ENCODE measurements at places on chromosomes 11 and 22.

DNA sequence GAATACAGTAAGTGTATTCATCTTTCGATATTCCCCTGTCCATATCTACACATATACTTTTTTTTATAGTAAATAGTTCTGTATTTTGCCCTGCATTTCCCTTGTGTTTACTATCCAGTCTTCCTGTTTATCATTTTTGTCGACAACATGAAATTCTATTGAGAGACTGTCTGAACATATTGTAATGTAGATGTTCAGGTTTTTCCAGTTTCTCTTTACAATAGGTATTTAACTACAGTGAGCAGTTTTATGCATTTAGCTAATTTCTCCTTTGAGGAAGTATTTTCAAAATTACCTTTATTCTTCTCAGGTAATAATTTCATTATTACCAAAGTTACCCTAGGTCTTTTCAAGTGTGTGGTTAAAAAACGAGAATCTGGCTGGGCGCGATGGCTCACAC, 16.7 kb downstream of the PIK3IP1 start:
- H3K4me1 ChIP-seq: peaks cover 42% of the 10 kb centered on the region
- DNase-seq: no peak
- H3K27me3 ChIP-seq: no peaks in the 10 kb centered on the region
- H3K27ac ChIP-seq: peak overlapping the region; percentile 5

GRCh38 chr11:132744771-132745170, 787.5 kb downstream of the OPCML start:
- no peak overlapping the region for H3K27ac ChIP-seq
- H3K4me3 ChIP-seq: no peak overlapping the region
- no peaks in the 10 kb centered on the region for H3K4me1 ChIP-seq
- H3K36me3 ChIP-seq: no peaks in the 10 kb centered on the region

GRCh38 chr22:17501679-17502285, 61.5 kb upstream of the SLC25A18 start:
- H3K27ac ChIP-seq: no peak overlapping the region
- peak; percentile 23 for DNase-seq
- H3K27me3 ChIP-seq: peaks cover 3% of the 10 kb centered on the region

GRCh38 chr11:61834278-61835048, 6.4 kb downstream of the FADS2 start:
- H3K36me3 ChIP-seq: peaks cover 25% of the 10 kb centered on the region
- H3K27ac ChIP-seq: peak overlapping the region; percentile 96
- peak; percentile 72 for DNase-seq

DNA sequence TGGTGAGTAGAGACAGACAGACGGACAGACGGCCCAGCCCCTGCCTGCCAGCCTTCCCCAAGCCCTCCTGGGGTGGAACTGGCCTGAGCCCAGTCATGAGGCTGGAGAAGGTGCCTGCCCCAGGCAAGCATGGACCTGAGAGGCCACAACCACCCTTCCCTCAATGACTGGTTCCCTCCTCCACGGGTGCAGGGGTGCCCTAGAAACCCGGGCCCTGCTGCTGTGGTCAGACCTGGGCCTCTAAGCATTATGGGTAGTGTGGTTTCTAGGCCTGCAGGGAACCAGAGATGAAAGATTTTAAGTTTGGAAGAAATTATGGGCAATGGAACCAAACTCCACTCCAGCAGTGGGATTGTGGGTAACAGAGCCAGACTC, 13.5 kb downstream of the RHBDD3 start:
- no peaks in the 10 kb centered on the region for H3K27me3 ChIP-seq
- H3K36me3 ChIP-seq: no peaks in the 10 kb centered on the region
- no peak for DNase-seq
- no peak overlapping the region for H3K4me3 ChIP-seq

GRCh38 chr22:41699264-41700107, at the start of gene MEI1:
TSS of gene MEI1 (plus strand) at chr22:41699503. CDS start at chr22:41699539, 36 bp downstream.
- H3K4me3 ChIP-seq: peak within 1 kb of the TSS; percentile 70
- no peaks in the 10 kb centered on the region for H3K36me3 ChIP-seq
- peaks cover 13% of the 10 kb centered on the region for H3K4me1 ChIP-seq
- H3K27me3 ChIP-seq: peaks cover 8% of the 10 kb centered on the region
- peak; percentile 84 for DNase-seq

DNA sequence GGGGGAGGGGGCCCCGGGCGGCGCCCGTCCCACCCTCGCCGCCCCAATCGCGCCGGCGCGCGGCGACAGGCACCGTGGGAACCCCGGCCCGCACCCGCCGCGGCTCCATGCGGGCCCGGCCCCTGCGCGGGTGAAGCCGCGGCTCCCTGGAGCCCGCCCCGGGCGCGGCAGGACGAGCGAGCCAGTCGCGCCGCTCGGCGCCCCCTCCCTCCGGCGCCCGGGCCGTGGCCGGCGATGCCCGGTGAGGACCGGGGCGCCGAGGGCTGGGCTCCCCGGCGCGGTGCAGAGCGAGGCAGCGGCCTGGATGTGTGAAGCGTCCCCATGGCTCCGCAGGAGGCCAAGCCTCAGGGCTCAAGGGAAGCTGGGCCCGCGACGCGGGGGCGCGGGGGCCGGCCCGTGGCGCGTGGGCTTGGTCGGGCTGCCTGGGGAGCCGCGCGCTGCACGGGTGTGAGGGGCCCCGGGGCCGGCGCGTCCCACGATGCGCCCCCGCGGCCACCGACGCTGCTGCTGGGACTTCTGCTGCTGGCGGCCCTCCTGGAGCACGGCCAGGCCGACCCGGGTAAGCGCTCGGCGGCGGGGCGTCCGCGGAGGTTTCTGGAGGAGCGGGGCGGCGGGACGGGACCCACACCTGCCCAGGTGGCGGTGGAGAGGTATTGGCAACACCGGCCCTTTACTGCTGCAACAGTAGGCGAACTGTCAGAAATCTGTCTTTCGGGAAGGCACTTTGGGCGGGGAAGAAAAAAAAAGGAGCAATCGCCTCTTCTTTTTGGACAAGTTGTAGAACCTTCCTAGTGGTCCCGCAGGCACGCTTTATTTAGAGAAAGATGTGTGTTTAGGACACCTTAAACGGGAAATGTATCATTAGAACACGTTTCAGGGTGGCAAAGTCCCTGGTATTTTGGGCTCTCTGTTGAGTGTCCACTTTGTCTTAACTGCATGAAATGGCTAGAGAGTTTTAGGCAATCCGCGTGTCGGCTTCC, 119.4 kb downstream of the HIPK3 start:
- peaks cover 41% of the 10 kb centered on the region for H3K27me3 ChIP-seq
- DNase-seq: no peak
- no peak overlapping the region for H3K27ac ChIP-seq
- no peaks in the 10 kb centered on the region for H3K4me1 ChIP-seq
- H3K36me3 ChIP-seq: no peaks in the 10 kb centered on the region

GRCh38 chr11:85826116-85826855, 15.3 kb upstream of the SYTL2 start:
- peak overlapping the region; percentile 1 for H3K4me3 ChIP-seq
- H3K27me3 ChIP-seq: no peaks in the 10 kb centered on the region
- H3K4me1 ChIP-seq: peaks cover 74% of the 10 kb centered on the region
- DNase-seq: no peak
- peaks cover 7% of the 10 kb centered on the region for H3K36me3 ChIP-seq

- peaks cover 13% of the 10 kb centered on the region for H3K4me1 ChIP-seq
- no peak overlapping the region for H3K4me3 ChIP-seq
- peaks cover 20% of the 10 kb centered on the region for H3K36me3 ChIP-seq
- no peak overlapping the region for H3K27ac ChIP-seq
- H3K27me3 ChIP-seq: peaks cover 7% of the 10 kb centered on the region
- no peak for DNase-seq
Observed at GRCh38 chr11:64726867-64727530, 4.0 kb upstream of the NRXN2 start.

GRCh38 chr22:19943082-19944026, 1.7 kb upstream of the TXNRD2 start:
- peaks cover 1% of the 10 kb centered on the region for H3K27me3 ChIP-seq
- H3K4me1 ChIP-seq: peaks cover 36% of the 10 kb centered on the region
- H3K36me3 ChIP-seq: peaks cover 7% of the 10 kb centered on the region
- peak overlapping the region; percentile 93 for H3K27ac ChIP-seq

GRCh38 chr11:92762121-92762540, 207.3 kb upstream of the MTNR1B start:
- no peak for DNase-seq
- H3K4me3 ChIP-seq: no peak overlapping the region
- H3K27me3 ChIP-seq: peaks cover 2% of the 10 kb centered on the region
- no peaks in the 10 kb centered on the region for H3K36me3 ChIP-seq

GRCh38 chr11:130131961-130132850, 27.4 kb upstream of the ST14 start:
- peaks cover 7% of the 10 kb centered on the region for H3K36me3 ChIP-seq
- DNase-seq: peak; percentile 46
- H3K4me3 ChIP-seq: no peak overlapping the region
- no peaks in the 10 kb centered on the region for H3K27me3 ChIP-seq

GRCh38 chr22:38103641-38104040, 6.8 kb downstream of the BAIAP2L2 start:
- no peak for DNase-seq
- H3K4me3 ChIP-seq: no peak overlapping the region
- H3K27me3 ChIP-seq: peaks cover 2% of the 10 kb centered on the region
- no peaks in the 10 kb centered on the region for H3K36me3 ChIP-seq

DNA sequence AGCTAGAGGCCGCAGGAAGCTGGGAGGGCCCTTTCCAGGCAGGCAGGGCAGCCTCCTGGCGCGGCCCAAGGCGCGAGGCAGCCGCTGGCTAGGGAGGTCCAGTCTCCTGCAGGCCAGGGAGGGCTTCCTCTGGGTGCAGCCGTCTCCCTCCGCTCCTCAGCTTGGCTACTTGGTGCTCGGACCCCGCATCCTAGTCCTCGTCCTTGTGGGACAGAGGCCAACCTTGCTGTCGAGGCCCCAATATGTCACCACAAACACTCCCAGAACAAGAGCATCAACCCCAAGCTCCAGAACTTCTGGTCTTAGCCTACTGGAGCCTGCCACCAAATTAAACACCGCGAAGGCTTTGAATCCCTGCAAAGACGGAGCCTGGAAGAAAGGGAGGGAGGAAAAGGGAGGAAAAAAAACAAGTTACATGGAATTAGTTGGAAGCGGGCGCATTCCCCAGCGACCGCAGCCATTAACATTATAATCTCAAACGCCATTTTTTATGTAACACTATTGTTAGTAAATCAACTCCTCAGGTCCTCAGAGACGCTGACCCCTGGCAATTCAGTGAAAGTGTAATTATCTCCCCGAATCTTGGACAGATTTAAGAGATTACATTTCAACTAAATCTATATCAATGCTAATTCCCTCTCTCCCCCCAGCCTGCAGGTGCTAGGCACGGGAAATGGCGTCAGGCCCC, 12.7 kb upstream of the PAX6 start:
- peaks cover 7% of the 10 kb centered on the region for H3K4me1 ChIP-seq
- no peak for DNase-seq
- no peak overlapping the region for H3K4me3 ChIP-seq
- H3K27ac ChIP-seq: peak overlapping the region; percentile 41
- peaks cover 81% of the 10 kb centered on the region for H3K27me3 ChIP-seq

DNA sequence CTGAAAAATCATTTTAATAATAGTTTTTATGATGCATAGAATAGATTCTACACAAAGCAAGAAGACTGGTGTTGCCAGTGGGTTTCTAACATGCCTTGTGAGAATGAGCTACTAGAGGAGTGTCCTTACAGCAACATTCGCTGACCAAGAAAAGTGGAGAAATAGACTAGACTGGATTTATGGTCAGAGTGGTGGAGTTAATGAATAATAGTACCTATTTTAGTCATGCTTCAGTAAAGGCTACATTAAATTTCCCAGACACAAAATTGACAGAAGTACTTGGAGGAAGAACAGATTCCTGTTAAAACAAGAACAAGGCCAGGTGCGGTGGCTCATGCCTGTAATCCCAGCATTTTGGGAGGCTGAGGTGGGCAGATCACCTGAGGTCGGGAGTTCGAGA, 539.2 kb downstream of the ETS1 start:
- no peak overlapping the region for H3K4me3 ChIP-seq
- peaks cover 3% of the 10 kb centered on the region for H3K36me3 ChIP-seq
- no peak for DNase-seq
- peaks cover 44% of the 10 kb centered on the region for H3K4me1 ChIP-seq
- H3K27ac ChIP-seq: no peak overlapping the region

DNA sequence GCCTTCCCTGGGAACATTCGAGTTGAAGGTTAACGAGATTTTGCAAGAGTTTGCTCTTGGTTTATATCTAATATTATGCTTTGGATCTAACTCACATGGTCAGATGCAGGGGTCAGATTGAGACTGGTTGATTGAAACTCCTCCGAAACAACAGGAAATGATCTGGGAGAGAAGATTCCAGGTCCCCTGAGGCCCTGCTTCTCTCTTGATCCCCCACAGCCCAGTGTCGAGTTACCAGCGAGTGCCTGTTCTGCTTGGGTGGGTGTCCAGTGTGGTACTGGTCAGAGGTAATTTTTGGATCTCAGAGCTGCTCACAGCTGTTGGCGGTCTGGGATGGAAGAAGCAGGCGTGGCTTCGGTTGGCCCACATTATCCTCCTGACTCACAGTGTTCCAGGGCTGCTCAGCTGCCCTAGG, 9.2 kb downstream of the FBLN1 start:
- H3K4me3 ChIP-seq: no peak overlapping the region
- no peaks in the 10 kb centered on the region for H3K27me3 ChIP-seq
- H3K27ac ChIP-seq: no peak overlapping the region
- H3K4me1 ChIP-seq: no peaks in the 10 kb centered on the region

DNA sequence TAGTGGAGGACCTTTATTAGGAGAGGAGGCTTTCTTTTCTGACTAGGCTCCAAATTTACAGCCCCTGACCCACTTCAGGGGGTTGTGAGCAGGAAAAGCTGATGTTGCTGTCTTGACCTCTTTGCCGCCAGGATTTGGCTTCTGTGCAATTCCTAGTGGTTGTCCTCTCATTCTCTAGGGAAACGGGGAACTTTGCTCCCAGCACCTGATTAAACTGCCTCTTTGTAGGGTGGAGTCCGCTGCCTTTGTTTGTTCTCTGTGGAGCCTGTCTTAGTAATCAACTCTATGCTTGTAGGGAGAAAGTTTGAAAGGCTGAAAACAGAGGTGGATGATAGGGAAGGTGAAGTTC, 16.3 kb downstream of the CTNND1 start:
- H3K27me3 ChIP-seq: no peaks in the 10 kb centered on the region
- no peak for DNase-seq
- peaks cover 30% of the 10 kb centered on the region for H3K4me1 ChIP-seq
- no peaks in the 10 kb centered on the region for H3K36me3 ChIP-seq

DNA sequence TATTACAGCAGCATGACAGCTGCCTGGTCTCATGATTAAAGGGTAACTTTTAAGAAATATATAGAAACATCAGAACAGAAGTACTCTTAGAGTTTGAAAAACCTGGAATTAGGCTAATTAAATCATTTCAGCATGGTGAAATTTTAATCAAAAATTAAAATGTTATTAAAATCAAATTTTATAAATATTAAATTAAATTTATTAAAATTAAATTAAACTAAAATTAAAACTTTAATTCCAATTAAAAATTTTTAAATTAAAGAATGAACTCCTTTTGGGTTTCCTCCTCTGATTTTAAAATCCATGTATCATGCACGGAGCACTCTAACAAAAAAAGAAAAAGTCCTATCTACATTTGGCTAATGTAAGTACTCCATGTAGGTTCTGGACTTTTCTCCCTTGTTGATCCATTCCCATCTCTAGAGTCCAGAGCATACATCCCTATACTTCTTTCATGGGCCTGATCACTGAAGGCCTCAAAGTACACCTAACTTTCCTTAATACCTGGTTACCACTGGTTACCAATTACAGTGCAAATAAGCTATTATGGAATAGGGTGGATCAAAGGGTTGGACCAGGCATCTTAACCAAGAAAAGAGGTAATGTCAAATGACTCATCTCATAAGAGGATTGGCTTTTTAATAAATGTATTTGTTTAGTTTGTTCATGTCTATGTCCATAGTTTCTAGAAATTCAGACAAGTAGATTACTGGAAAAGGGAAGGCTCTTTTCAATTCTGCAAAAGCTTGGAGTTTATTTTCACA, 48.4 kb upstream of the MUC15 start:
- no peaks in the 10 kb centered on the region for H3K36me3 ChIP-seq
- no peak overlapping the region for H3K4me3 ChIP-seq
- H3K27ac ChIP-seq: no peak overlapping the region
- DNase-seq: no peak
- H3K27me3 ChIP-seq: no peaks in the 10 kb centered on the region

- H3K4me3 ChIP-seq: no peak overlapping the region
- no peak overlapping the region for H3K27ac ChIP-seq
- H3K36me3 ChIP-seq: no peaks in the 10 kb centered on the region
- no peak for DNase-seq
- no peaks in the 10 kb centered on the region for H3K4me1 ChIP-seq
Observed at GRCh38 chr11:44029507-44029845, 18.3 kb upstream of the ACCSL start.
